RKO (cell line): ENCODE measurements at places on chromosomes 13 and 19.

GRCh38 chr13:98384739-98385138 is 192.2 kb downstream of the STK24 start:
- DNase-seq: no peak

- DNase-seq: no peak
Observed at GRCh38 chr13:93674337-93674755, 447.7 kb downstream of the GPC6 start.

DNA sequence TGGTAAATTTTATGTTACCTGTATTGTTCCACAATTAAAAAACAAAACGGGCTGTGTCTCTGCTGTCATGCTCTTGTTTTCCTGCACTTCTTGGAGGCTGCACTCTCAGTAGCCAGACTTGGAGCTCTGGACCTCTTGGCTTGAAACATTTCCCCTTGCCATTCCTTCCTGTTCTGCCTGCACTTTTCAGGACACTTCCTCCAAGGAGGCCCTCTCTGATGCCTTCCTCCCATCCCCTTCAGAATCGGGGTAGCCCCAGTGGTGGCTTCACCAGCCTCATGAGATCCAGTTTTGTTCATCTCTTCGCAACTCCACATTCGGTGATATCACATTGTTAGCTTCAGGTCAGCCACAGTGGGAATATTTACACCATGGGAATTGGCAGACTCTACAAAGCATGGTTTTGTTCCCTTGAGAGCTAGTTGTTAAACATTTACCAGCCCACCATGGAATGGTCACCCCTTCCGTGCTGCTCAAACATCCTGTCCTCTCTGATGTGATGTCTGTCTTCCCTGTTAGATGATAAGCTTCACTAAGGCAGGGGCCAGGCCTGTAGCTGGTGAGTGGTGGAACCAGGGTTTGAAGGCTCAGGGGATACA is 40.2 kb upstream of the PEG3 start:
- DNase-seq: no peak

DNA sequence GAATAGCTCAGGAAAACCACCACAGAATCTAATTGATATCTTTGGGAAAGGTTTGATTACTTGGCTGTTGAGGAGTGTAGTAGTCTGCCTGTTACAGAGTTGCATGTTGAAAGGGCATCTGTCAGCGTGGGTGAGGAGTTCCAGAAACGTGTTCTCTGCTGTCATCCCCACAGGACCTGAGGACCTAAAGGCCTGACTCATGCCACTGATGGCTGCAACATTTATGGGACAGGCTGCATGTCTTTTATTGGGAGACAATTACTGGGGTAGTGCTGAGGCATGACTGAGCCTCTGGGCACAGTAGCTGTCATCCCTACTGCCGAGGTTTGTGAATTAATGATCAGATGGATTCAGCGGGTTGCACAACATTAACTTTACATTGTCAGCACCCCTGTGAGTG is 525.9 kb downstream of the GPC6 start:
- DNase-seq: no peak

- no peak for DNase-seq
Observed at GRCh38 chr13:104143760-104144416, 1077.7 kb upstream of the SLC10A2 start.

DNA sequence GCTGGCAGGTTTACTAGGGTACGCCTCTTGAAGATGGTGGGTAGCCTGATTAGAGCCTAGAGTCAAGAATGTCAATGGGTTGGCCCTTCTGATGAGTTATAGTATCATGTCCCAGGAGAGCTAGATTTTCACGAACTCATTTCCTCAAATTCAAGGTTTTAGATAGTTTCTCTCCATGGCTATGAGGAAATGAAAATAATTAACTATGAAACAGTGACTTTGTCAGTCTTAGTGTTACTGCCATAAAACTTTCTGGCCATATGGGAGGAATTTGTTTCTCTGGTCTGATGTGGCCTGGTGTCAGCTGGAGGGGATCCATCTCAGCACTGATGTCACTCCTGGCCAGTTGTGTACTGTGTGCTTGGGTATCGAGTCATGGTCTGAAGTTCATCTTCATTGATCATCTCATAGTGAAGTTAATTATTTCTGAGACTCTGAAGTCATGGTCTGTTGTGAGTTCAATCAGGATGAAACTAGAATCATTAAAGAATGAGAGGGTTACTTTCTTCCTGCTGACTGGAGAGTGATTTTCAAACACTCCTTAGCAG is 49.4 kb upstream of the TNFSF11 start:
- DNase-seq: no peak

DNA sequence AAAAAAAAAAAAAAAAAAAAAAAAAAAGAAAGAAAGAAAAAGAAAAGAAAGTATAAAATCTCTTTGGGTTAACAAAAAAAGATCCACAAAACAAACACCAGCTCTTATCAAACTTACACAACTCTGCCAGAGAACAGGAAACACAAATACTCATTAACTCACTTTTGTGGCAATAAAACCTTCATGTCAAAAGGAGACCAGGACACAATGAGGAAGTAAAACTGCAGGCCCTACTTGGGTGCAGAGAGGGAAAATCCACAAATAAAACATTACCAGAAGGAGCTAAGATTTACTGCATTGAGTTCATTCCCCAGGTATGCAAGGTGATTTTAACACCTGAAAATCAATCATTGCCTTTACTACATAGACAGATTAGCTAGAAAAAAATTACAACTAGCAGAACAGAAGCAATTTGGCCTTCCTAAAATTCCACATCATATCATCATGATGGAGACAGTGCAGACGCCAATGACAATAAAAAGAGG is 9.6 kb upstream of the CEACAM5 start:
- DNase-seq: no peak

- DNase-seq: no peak
Observed at GRCh38 chr19:49837009-49837310, 14.0 kb upstream of the PTOV1 start.

DNA sequence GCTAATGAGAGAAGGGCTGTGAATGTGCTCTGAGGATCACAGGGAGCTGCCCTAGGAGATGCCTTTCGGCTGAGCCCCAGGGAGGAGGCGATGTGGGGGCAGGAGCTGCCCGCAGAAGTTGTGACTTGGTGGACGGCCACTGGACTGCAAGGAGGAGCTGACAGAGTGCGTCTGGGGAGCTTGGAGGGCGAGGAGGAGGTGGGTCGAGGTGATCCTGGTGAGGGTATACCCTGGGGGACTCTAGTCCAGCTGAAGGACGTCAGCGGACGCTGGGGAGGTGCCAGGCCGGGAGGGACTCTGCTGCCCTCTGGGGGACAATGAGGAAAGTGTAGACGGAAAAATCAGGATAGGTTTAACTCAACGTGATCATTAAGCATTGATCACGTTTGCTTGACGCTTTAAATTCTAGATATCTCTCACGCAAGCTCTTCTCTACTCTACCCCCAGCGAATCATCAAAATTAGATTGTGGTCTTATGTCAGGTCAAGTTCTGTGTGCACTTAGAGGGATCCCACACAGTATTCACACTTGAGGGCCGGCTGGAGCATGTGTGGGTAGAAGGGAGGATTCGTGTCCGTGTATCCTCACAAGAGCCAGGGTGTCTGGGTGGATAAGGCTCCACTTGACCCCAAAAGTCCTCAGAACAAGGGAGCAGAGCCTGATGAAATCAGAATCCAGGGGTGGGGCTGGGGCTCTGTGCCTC is 3.3 kb upstream of the CEACAM7 start:
- DNase-seq: no peak

- DNase-seq: no peak
Observed at GRCh38 chr13:98548230-98548629, 28.7 kb downstream of the STK24 start.

DNA sequence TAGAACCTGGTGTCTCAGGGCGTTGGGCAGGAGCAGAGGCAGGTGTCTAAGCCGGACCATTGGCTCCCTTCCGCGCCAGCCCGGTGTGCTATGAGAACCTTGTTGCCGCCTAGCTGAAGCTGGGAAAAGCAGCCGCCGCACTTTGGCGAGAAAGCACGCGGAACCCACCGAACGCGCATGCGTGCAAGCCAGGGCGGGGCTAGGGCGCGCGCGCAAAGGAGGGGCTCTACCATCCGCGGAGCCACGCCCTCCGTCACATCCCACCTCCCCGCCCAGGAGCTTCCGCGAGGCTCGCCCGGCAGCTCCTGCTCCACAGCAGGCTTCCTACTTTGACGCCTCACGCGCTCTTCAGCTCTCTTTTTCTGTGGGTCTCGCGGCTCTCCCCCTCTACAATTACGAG is 51.3 kb downstream of the WDR87 start:
- DNase-seq: no peak

- no peak for DNase-seq
Observed at GRCh38 chr19:45040059-45040771, 1.4 kb downstream of the CLASRP start.

GRCh38 chr19:510606-511100 is 3.4 kb downstream of the TPGS1 start:
- peak; percentile 87 for DNase-seq

GRCh38 chr19:45973553-45974338 is at the start of gene NOVA2:
Gene NOVA2, minus strand, starts transcription at chr19:45973865. Its CDS starts 514 bp downstream, at chr19:45973351.
- no peak for DNase-seq

- DNase-seq: no peak
Observed at GRCh38 chr19:10979951-10980381, 19.1 kb downstream of the SMARCA4 start.

- no peak for DNase-seq
Observed at GRCh38 chr13:113875837-113876281, 12.0 kb upstream of the GAS6 start.

DNA sequence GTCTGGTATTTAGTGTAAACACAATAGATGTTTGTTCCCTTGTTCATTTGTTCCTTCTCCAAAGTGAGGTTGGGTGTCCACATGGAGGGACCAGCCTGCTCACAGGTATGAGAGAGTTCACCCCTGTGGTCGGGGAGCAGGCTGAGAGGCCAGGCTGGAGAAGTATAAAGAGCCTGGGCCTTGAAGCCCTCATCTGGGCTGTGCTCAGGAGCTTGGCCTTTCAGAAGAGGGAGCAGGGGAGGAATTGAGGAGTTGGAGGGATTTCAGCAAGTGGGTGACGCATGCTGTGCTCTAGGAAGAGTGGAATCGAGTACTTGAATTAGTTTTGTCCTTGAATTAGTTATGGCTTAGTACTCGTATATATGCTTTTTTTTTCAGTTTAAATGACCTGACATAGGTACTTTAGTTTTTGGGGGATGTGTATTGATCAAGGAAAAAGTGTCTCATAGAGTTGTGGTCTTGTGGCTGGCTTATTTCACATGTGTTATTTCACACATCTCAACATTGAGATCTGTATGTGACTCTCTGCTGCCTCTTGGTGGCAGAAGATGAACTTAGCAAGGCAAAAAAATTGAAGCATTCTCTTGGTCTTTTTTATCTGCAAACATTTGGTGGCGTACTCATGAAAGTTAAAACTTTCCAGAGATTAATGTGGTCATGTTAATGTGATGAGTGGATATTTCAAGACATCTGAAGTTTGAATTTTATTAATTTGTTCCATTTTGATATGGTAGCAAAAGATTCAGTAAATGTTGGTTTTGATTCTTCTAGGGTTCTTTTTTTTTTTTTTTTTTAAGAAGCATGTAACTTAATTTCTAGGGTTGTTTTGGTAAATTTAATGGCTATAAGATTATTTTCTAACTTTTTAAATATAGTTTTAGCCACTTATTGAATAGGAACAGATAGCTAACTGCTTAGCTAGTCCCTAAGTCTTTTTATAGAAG is 54.3 kb downstream of the SLAIN1 start:
- DNase-seq: peak; percentile 50

DNA sequence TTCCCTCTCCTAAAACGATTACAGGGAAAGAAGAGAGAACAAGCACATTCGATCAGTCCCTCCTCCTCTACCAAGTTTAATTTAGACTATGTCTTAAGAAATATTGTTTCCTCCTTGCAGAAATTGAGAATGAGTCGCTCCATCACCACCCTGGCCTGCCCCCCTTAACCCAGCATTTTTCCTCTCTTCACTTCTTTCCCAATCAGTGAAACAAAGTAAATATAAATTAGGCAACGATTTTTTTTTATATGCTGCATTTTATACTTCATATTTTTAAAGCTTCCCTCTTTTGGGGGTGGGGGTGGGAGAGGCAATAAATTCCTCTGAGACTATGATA is 300.0 kb downstream of the SPRY2 start:
- no peak for DNase-seq

GRCh38 chr19:55368701-55369563 is 1.3 kb downstream of the IL11 start:
- peak; percentile 46 for DNase-seq

- no peak for DNase-seq
Observed at GRCh38 chr13:46639033-46639981, 86.3 kb downstream of the LRCH1 start.

DNA sequence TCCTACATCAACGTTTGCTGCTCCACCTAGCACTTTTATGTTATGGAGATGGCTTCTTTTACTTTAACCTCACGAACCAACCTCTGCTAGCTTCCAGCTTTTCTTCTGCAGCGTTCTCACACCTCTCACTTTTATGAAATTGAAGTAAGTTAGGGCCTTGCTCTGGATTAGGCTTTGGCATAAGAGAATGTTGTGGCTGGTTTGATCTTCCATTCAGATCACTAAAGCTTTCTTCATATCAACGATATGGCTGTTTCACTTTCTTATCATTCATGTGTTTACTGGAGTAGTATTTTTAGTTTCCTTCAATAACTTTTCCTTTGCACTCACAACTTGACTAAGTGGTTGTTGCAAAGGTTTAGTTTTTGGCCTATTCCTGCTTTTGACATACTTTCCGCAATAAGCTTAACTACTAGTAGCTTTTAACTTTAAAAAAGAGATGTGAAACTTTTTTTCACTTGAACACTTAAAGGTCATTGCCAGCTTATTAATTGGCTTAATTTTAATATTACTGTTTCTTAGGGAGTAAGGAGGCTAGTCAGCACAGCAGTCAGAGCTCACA is 60.0 kb upstream of the SPRY2 start:
- no peak for DNase-seq

DNA sequence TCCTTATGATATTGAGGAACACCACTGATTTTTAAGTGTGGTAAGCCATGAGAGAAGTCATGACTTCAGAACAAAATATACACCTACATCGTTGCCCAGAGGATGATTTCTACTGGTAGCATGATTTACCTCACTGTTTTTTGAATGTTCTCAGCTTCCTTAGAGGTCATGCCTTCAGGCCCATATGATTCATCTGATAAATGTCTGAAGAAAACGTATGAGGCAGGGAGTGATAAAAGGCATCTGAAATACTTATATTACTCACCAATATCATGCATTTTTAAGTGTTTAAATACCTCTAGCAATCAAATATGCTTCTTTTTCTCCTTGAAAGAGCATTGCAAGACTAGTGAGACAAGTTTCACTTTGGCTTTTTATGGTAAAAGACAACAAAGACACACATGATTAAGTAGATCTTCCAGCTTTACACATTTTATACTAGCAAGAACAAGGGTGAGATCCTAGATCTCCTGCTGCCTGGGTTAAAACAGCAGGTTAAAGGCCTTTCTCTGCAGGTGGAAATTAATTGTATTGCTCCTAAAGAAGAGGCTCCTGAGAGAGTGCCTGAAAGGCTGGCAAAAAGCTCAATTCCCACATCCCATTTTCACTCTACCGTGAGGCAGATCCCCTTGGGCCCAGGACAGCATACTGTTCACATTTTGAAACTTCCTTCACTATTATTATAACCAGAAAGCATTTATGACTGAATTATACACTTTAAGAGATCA is 432.4 kb downstream of the SLITRK1 start:
- peak; percentile 46 for DNase-seq

DNA sequence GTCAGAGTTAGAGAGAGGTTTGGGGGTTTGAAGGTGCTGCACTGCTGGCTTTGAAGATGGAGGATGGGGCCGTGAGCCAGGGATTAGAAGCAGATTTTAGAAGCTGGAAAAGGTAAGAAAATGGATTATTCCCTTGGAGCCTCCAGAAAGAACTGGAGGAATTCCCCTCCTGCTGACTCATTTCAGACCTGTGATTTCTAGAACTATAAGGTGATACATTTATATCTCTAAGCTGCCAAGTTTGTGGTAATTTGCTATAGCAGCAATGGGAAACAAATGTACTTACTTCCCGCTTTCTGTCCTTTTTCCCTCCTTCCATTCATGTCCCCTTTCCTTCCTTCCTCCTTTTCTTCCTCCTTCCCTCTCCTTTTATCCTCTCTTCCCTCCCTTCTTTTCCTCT is 78.5 kb upstream of the PCDH8 start:
- DNase-seq: no peak
